Skin of body (tissue), 3 donors: ENCODE measurements at places on chromosomes 6 and 20. TPM values are rescaled to one million over a fixed set of nuclear protein-coding genes. Genes with fewer than 3 reads are reported as not detected.
A peak's percentile ranks its signal among the peaks of the same experiment; 100 is the strongest.

- DNase-seq, result no peak
Observed at GRCh38 chr20:61460261-61461052, 208.4 kb downstream of the CDH4 start.

RPN2 gene
- total RNA-seq, result 82.3 TPM

GPSM3 gene
- 4.1 TPM for total RNA-seq

GRCh38 chr20:18663932-18664331 lies 76.1 kb downstream of the DTD1 start:
- no peak for DNase-seq

DNA sequence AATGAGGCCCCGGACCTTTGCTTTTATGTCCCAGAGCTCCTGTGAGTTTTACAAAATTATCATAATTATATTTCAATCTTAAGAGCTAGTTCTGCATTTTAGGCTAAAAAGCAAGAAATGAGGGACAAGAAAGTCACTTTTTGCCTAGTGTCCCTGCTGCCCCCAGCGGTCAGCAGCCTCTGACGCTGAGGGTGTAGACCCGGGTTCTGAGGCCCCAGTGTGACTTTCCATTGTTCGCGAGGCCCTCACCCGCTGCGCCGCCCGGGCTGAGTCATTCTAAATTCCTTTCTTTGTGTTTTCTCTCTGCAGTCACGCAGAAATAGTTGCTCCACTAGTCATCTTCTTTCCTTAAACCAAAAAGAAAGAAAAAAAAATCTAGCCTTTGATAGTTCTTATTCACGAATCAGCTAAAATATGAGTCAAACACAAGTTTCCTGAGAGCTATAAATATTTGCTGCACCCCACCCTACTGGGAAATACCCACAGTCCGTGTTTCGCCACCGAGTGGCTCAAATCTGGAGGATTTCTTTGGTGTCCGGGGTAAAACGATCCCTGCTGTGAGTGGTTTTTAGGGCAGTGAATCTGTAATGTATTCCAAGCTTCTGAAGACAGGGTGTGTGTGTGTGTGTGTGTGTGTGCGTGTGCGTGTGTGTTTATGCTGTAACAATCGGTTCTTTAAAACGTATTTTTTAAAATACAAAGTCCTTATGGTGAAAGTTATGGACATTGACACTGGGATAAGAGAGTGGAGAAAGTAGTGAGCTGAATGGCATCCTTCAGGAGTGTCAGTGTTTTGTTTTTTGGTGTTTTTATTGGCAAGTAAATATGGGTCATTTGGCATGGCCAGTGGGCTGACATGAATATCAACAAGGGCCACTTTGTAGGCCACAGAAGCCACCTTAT lies 59.7 kb upstream of the EEF1A1 start:
- peak; percentile 84 for DNase-seq

GRCh38 chr6:34232901-34233300 lies 3.8 kb upstream of the HMGA1 start:
- no peak for DNase-seq

- no peak for DNase-seq
Observed at GRCh38 chr20:54267483-54268003, 59.7 kb downstream of the PFDN4 start.

GRCh38 chr6:6736791-6737654 lies 148.5 kb downstream of the LY86 start:
- DNase-seq, result peak; percentile 65

GRCh38 chr6:43009124-43009523 lies 4.6 kb downstream of the MEA1 start:
- DNase-seq, result peak; percentile 20

DNA sequence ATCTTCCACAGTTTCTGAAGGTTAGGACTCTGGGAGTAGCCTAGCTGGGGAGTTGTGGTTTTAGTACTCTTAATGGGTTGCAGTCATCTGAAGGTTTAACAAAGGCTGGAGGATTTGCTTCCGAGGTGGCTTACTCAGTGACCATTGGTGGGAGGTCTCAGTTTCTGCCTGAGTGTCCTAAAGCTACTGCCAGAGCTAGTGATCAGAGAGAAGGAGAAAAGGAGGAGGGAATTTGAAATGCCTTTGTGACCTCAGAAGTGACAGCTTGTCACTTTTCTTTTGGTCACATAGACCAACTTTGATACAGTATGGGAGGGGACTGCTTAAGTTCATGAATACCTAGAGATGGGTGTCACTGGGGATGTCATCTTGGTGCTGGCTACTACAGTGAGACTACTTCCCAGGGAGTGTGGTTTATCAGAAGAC lies 41.3 kb downstream of the NCOA3 start:
- DNase-seq, result no peak

B3GAT2 gene
- total RNA-seq, result 0.59 TPM

INSM1 gene
- not detected for total RNA-seq

ERGIC3 gene
- 164 TPM for total RNA-seq

GRCh38 chr20:10769700-10770099 lies 95.9 kb upstream of the JAG1 start:
- no peak for DNase-seq

GRCh38 chr6:93365445-93365844 lies 53.9 kb downstream of the EPHA7 start:
- no peak for DNase-seq

- DNase-seq, result no peak
Observed at GRCh38 chr20:35307666-35308653, 15.7 kb upstream of the FAM83C start.

DNA sequence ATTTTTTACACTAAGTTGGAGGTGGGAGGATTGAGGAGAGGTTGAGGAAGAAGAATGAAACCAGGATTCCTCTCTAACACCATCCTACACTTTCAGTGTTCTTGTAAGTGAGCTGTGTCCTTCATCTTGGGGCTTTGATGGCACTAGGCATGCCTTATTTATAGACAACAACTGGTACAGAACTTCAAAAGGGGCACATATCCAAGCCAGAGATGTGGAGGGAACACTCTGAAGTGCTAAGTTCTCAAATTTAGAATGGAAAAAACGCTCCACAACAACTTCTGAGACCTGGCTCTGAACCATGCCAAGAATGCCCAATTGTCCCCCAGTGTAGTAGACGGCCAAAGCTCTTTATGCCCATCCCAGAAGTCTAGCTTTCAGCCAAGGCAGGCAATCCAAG lies 16.2 kb upstream of the PKHD1 start:
- DNase-seq, result no peak

PTPN1 gene
- 15.5 TPM for total RNA-seq

DNA sequence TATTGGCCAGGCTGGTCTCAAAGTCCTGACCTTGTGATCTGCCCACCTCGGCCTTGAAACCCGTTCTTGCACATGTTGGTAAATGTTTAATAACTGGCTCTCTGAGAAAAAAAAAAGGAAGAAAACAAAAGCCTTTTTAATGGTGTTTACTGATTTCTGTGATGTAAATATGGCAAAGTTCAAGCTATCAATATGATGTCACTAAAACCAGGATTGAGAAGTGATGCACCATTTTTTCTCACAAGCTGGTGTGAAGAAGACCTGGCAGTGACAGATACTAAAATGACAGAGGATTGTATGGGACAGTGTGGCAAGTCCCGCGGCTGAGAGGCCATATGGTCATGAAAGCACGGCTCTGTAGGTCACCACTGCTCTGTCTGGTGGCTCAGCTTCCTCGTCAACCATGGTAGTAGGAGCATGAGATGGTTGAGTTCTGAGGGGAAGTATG lies 196.3 kb upstream of the SUPT3H start:
- no peak for DNase-seq

DNA sequence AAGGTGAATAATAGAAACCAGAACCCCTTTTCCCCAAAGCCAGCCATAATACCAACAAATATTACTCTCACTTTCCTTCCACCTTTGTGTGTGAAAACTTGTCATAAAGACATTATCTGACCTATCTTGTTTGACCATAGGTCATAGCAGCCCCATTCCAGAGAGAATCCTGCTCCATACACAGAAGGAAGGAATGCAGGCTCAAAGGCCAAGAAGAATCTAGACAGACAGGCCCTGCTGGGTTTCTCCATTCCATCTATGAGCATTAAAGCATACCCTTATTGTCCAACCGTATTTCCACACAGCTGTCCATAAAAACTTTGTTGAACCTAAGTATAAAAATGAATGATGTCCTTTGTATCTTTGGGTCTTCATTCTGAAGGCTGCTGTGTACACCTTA lies 40.7 kb upstream of the KCNK5 start:
- DNase-seq, result no peak

PCK1 gene
- 51.4 TPM for total RNA-seq

GRCh38 chr6:163525926-163526325 lies 111.4 kb downstream of the QKI start:
- no peak for DNase-seq

- no peak for DNase-seq
Observed at GRCh38 chr6:16184551-16184950, 53.8 kb upstream of the GMPR start.

DNA sequence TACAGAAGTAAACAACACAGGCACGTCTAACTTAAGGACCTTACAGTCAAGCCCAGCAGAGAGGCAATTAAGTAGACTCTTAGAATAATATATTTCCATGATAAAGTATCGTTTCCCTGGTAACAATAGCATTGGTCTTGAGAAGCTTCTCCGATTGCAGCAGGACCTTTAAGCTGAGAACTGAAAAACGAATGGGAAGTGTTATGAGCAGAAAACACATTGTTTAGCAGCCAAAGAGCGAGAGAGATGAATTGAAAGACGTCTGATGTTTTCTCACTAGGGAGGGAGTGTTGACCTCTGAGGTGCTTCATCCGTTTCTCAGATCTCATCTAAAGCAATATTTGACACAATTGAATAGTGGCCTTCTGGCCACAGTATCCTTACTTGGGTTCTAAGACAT lies 855 bp downstream of the BYSL start:
- DNase-seq, result no peak

DNA sequence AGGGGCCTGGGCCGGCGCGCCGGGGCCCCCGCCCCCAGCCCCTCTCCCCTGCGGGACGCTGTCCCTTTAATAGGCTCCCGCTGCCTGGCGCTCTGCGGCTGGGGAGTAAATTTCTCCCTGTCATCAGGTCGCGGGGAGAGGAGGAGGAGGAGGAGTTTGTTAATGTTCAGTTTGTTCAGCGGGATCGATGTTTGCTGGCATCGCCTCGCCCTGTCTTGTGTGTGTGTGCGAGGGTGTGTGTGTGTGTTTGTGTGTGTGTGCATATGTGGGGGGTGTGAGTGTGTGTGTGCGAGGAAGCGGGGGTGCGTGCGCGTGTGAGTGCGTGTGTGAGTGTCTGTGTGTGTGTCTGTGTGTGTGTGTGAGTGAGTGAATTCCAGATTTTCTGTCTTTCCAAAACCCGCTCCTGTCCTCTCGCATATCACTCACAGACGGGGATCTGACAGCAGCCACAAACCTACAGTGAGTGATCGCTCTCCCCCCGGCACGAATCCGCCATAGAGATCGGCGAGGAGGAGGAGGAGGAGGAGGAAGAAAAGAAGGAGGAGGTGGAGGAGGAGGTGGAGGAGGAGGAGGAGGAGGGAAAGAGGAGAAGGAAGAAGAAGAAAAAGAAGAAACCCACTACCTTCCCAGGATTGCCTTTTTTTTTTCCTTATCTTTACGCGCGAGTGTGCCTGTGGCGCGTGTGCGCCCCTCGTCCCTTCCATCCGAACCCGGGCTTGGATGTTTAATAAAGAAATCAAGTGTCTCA lies at the start of gene TSHZ2:
Gene TSHZ2 (plus strand): TSS at position 169 of the 748 bp plus-strand sequence. CDS start 936 bp downstream, outside the sequence.
- DNase-seq, result peak; percentile 83

DNA sequence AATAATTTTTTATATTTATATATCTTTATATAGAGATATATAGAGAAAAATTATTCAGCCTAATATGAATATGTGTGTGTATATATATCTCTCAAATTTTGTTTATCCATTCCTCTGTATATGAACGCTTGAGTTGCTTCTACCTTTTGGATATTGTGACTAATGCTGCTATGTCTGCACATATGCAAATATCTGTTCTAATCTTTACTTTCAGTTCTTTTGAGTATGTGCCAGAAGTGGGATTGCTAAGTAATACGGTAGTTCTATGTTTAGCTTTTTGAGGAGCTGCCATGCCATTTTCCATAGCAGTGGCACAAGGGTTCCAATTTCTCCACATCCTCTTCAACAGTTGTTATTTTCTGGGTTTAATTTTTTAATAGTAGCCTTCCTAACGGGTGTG lies 72.8 kb upstream of the CEP85L start:
- DNase-seq, result no peak

DNA sequence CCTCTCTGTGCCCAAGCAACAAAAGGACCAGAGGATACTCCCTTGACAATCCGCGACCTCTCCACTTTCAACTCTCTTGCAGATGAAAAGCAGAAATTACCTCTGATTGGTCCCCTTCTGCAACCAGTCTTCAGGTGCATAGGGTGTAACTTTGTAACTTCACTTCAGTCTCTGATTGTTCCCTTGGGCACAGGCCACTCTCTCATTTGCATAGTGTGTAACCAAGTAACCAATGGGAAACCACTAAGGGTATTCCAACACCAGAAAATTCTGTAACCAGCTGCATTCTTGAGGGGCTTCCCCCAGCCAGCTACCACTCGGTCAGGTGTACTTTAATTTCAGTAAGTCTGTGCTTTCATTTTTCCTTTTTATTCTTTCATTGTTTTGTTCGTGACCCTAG lies 4.4 kb upstream of the RAET1L start:
- DNase-seq, result no peak

- peak; percentile 36 for DNase-seq
Observed at GRCh38 chr6:151276112-151276740, 36.5 kb downstream of the AKAP12 start.

DNA sequence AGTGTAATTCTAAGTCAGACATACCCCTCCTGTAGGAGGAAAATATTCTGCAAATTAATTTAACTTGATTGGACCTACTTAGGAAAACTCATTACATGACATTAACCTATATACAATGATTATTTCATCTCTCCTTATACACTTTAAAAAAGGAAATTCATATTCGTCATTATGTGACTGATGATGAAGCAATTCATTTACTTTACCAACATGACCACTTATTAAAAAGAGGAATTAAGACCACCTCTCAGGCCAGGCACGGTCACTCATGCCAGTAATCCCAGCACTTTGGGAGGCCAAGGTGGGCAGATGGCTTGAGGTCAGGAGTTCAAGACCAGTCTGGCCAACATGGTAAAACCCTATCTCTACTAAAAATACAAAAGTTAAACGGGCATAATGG lies 11.6 kb downstream of the AKIRIN2 start:
- DNase-seq, result no peak

DNA sequence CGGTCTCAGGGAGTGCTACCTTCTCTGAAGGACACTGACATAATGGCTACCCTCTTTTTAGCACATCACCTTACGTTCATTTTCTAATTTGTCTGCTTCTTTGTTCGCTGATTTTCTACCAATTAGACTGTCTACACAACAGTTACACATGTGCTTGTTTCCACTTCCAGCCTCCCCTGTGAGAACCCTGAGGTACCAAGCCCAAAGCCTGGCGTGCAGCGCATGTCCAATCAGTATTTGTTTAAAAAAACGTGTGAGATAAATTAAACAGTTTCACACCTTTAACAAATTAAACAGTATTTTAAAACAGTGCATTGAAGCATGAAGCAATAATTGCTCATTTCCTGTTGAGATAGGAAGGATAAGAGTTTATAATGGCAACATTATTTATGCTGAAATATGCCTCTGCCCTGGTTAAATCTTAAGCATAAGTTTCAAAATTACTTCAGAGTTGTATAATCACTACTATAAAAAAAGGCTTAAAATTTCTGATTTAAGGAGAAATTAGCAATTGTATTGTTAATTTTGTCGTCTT lies 88.9 kb downstream of the MAP3K5 start:
- no peak for DNase-seq
